ENCODE measurements at places on chromosomes 16 and 17.

- DNase-seq, result no peak
These were observed 42.1 kb downstream of the RANBP10 start for GRCh38 chr16:67764158-67764667.

DNA sequence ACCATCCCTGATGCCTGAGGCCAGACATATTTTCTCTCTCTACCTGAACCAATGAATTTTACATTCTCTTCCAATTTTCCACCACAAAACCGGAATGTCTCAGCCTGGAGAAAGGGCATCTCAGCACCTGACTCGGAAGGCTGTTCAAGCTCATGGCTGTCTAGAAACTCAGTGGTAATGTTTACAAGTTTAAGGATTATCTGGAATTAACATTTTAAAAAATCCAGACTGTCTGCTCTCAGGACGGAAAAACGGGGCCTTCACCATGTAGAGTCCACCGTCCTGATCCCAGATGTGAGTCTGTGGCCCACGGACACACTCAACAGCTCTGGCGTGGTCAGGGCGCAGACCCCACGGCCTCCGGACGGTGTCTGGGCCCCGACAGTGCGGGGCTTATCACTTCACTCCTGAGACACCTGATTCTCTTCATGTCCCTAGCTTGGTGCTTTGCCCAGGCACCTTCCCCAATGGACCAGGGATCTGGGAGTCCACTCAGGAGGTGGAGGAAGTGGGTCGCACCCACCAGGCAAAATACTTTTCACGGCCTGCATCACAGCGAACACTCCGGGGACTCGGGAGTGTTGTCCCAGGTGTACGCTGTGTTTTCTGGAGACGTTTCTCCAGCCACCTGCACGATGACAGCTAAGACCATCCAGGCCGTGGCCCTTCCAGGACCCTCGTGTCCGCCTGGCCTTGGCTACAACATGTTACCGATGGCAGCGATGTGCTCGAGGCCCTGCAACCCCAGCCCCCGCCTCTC is 101.5 kb downstream of the ZNF778 start:
- no peak for DNase-seq

DNA sequence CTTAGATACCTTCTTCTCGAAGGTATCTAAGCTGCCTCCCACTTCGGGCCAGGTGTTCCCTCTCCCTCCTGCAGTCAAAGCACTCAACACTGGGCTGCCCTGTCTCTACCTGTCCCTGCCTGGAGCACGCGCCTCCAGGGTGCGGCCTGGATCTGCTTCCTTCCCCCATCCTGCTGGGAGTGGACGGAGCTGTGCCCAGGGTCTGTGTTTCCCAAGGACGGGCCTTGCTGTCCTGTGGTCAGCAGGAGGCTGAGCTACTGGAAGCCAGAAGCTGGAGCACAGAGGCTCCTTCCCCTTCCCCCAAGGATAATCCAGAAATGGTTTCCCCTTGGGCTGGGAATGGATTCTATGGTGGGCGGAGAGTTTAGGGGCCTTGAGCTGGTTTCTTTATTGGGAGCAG is 16.7 kb downstream of the LLGL2 start:
- no peak for DNase-seq

- DNase-seq, result no peak
These were observed 49.8 kb downstream of the TMEM100 start for GRCh38 chr17:55672585-55673501.

- peak; percentile 50 for DNase-seq
These were observed 7.5 kb downstream of the UBE2Z start for GRCh38 chr17:48915459-48916282.

DNA sequence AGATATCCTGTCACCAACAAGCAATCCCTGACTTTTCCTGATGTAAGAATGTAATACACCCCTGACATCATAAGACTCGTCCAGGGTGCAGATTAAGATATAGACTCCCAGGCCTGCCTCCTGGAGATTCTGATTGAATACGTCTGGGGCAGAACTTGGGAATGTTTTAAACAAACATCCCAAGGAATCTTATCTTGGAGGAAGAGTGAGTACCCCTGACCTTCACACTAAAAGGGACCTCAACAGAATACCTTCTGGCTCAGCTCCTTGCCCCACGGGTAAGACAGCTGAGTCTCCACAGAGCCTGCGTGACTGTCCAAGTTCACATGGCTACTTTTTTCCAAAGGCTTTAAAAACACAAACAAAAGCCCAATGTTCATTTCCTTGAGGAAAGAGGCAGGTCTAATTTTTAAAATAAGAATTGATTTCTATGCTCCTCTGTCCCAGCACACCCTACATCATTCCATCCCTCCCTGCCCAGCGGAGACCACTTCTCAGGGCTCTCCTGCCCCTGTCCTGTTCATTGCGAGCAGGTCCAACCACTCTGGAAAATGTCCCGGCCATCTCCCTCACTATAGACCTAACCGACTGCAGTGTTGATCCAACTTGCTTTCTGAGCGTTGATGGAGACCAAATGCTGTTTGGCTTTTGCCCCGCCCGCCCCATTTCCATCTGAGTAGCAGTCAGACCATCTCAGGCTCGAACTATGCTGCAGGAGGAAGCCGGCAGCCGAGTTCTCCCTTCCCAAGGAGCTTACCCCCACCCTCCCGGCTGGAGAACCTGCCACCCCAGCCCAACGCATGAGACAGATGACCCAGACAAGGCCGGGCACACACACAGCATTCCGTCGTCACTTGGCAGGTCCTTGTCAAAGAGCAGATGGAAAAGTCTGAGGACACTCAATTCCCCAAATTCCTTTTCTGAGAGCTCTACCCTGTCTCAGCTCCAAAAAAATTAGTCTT is 44.1 kb upstream of the MYH10 start:
- DNase-seq, result no peak

DNA sequence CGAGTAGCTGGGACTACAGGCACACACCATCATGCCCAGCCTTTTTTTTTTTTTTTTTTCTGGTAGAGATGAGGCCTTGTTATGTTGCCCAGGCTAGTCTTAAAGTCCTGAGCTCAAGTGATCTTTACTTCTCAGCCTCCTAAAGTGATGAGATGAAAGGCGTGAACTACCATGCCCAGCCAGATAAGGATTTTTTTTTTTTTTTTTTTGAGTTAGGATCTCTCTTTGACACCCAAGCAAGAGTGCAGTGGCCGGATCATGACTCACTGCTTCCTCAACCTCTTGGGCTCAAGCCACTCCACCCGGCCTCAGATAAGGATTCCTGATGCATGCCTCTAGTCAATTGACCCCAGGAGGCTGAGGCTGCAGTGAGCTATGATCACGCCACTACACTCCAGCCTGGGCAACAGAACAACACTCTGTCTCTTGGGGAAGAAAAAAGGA is 11.2 kb upstream of the PLEKHG4 start:
- no peak for DNase-seq

DNA sequence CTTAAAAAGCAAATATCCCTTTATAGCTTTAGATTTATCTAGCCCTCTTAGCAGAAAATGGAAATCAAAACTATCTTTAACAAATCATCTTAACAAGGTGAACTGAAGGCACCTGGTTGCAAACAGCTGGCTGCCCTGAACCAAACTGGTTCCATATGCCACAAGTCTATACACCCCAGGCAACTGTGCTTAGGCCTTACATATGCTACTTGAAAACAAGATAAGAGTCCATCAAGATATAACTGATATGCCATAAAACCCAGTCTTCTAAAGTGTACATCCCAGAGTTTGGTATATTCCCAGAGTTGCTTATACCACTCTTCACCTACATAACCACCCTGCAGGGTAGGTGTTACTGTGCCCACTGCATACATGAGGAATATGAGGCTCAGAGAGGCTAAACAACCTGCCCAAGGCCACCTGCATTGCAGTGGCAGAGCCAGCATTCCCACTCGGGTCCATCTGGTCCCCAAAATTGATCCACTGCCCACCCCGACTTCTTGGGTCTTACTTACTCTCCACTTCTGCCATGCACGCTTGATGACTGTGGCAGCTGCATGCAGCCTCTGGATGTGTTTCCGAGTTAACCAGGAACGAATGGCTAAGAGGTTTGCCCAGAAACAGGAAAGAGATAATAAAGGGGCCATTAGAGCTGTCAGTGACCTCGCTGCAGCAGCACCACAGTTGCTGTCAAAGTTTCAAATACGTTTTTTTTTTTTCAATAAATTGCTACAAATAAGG is 12.2 kb downstream of the ZNHIT3 start:
- no peak for DNase-seq

DNA sequence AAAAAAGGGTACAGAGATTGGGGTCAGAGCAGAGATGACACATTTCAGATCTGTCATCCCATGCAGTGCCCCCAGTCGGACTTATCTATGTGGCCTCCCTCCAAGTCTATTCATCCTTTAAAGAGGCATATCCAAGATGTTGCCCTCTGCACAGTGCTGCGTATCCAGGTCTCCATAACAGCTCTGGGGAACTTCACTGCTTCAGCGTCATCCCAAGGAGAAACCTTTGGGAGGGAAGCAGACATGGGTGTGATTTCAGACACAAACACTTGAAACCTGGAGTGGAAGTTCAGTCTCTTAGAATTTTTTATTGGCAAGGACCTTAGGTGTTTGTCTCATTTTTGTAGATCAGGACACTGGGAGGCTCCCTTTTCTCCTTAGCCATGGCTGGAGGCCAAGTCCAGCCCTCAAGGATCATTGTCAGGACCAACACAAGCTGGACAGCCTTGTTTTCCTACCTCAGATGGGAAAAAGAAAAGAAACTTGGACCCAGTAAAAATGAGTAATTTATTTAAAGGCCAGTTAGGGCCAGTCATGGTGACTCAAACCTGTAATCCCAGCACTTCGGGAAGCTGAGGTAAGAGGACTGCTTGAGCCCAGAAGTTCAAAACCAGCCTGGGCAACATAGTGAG is 23.9 kb upstream of the NLK start:
- no peak for DNase-seq

- no peak for DNase-seq
These were observed 4.3 kb downstream of the CAMKK1 start for GRCh38 chr17:3888343-3889171.

DNA sequence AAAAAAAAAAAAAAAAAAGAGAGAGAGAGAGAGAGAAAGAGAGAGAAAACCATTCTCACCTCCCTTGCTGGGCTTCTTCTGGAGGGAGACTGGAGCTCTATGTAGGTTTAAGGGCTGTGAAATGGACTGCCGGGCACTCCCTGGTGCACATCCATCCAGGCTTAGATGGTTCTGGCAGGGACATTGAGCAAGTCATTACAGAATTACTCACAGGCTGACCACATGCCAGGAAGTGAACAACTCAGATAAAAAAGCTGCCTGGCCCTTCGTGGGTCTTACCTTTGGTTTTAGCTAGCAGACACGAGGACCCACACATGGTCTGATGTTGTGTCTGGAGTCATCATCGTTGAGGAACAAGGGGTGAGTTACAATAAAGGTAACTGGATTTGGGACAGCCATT is 847.4 kb upstream of the EEF2KMT start:
- no peak for DNase-seq

GRCh38 chr17:67421869-67422273 is 44.8 kb downstream of the PITPNC1 start:
- DNase-seq, result peak; percentile 64

- DNase-seq, result no peak
These were observed 459.3 kb downstream of the HS3ST3B1 start for GRCh38 chr17:14760212-14760611.

DNA sequence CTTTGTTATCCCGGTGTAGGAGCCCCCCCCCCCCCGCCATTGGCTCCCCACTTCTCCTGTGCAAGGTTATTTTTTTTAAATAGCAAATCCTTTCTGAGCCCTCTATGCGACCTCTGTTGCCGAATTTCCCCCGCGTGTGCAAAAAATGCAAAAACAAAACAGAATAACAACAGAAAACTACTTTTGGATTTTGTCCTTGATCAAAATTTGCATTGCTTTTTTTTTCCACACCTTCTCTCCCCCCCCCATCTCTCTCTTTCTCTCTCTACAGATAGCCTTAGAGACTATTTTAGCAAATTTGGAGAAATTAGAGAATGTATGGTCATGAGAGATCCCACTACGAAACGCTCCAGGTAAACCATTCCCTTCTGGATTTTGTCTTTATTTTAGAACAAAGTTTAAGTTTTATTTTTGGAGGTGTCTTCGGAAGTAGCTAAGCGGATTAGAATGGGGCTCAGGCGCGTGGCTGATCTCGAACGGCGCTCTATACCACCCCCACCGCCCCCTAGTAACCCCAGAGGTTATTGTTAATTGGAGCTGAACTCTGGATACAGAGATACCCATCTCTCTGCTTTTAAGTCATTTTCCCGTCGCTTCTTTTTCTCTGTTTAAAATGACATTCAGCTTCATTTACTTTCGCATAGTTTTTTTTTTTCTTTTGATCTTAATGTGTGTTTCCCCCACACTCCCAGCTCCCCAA is 1.0 kb downstream of the MSI2 start:
- peak; percentile 46 for DNase-seq

GRCh38 chr16:23863511-23864422 is 28.0 kb downstream of the PRKCB start:
- peak; percentile 53 for DNase-seq

DNA sequence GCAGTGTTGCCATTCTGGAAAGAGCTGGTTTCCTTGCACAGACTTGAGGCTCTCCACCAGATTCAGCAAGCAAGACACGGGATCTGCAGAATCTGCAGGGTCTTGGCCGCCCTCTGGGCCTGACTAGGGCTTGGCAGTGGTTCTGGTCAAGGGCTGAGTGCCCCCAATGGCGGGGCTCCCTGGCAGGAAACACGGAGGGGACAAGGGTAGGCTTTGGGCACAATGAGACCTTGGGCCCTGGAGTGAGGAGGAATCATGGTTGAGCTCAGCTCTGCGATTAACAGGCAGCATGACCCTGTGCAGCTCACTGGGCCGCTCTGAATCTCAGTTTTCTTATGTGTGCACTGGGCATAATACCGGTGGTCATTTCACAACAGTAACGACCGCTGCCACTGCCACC is 249.9 kb downstream of the GSG1L start:
- no peak for DNase-seq

- DNase-seq, result no peak
These were observed 40.6 kb upstream of the AQP8 start for GRCh38 chr16:25176136-25176535.

DNA sequence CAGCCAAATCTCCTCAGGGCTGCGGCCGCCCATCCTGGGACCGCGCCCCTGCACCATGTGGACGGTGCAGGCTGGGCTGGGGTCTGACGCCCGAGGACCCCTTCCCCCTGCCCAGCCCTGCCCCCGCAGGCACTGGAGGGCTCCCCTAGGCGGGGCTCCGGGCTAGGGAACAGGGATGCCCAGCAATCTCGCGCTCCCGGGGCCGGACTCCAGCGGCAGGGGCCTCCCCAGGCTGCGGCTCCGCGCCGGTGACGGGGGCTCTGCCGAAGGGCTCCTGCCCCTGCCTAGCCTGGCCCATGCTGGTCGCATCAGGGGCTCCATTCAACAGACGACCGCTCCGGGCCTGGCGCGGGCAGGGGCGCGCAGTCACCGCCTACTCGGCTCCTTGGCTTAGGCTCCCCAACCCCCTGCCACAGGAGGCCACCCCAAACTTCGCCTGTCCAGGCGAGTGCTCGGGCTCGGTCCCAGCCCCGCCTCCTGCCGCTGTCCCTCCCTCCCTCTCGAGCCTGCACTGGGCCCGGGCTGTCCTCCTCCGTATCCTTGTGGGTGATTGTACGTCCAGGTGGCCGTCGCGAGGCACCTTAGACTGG is 27.4 kb upstream of the ADORA2B start:
- no peak for DNase-seq

All from activated naive CD4-positive, alpha-beta T cell treated with anti-CD3 and anti-CD28 coated beads, Interleukin-2, amount 10 ng/mL, durations not matched to agents 7 days and 5 days (primary cell).